ENCODE measurements at places on chromosomes 16 and 17.

DNA sequence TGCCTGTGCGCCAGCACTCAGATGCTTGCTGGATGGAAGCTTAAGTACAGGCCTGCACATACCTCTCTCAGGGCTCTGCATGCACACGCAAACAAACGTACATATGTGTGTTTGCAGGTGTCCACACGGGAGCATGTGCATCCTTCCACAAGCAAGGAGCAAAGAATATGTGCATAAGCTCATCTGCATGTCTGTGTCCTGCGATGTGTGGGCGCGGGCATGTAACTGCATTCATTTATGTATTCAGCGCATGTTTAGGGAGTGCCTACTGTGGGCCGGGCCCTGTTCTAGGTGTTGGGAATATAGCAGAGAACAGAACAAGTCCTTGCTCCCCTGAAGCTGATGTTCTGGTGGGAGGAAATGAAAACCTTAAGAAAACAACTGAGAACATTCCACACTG lies 13.7 kb downstream of the TRPV2 start:
- DNase-seq, result no peak

GRCh38 chr17:55680686-55681341 lies 41.9 kb downstream of the TMEM100 start:
- DNase-seq, result no peak

DNA sequence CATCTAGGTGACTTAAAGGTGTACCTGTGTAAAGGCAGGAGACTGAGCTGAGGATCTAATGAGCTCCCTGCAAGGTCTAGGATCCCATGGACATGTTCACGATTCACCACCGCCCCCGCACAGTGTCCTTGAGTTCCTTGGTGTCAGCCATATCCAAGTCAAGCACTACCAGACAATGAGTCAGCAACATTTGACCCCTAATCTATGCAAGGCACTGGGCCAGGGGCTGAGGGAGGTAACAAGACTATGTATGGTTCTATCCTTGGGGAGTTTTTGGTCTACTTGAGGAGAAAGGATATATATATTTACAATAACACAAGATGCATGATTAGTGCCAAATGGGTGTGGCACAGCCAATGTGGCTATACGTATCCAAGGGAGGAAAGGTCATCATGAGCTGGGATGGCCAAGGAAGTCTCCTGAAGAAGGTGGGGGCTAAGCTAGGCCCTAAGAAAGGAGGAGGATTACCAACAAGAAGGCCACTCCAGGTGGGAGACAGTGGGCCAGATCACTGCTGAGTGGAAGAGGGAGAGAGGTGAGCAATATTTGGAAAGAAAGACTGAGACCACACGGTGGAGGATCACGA lies 35.0 kb downstream of the ITGB3 start:
- no peak for DNase-seq

GRCh38 chr17:37605813-37606505 lies 3.3 kb downstream of the SYNRG start:
- DNase-seq, result no peak

- no peak for DNase-seq
These were observed 6.3 kb downstream of the BANP start for GRCh38 chr16:87957296-87958094.

DNA sequence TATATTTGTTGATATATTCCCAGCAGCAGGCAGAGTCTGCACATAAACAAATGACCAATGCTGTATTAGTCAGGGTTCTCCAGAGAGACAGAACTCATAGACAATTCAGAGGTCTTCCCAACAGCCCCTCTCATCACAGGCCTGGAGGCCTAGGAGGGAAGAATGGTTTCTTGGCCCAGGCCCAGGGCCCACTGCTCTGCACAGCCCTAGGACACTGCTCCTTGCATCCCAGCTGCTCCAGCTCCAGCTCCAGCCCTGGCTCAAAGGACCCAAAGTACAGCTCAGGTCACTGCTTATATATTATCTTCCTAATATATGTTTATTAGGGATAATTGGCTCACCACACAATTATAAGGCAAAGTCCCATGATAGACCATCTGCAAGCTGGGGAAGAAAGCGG lies 749.9 kb downstream of the KCNJ2 start:
- DNase-seq, result no peak

- DNase-seq, result no peak
These were observed at the start of gene OTOP3 for GRCh38 chr17:74935585-74936469. TSS of gene OTOP3 (plus strand) at chr17:74935898. CDS start at chr17:74935922, 24 bp downstream.

GRCh38 chr17:82583720-82584234 lies 64.2 kb downstream of the FOXK2 start:
- DNase-seq, result no peak

DNA sequence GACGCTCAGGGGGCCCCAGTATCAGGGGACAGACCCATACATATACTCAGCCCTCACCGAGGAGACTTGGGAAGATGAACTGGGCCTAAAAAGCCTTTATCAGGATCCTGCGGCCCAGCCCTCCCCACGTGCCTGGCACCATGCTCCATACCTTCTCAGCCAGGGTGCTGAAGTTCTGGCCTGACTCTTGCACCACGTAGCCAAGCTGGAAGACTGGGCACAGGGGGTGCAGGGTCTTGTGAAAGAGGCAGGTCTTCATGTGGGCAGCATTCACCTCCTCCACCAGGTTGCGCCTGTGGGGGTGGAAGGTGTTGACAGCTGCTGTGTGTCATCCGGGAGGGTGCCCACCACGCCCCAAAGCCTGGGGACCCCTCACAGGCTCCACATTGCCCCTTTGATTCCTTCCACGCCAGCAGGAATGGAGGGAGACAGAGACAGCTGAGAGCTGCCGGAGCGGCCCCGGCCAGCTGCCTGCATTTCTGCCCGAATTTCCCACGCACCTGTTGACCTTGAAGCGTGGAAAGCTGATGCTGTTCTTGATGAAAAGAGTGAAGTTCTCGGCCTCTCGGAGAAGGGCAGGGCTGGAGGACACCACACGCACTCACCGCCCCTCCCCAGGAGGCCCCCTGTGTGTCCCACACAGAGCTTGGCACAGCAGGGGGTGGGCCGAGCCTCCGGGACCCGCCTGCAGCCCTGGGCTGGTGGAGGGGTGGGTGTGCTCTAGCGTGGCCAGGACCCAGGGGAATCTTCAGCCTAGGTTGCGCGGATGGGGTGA lies 10.4 kb upstream of the CAMKK1 start:
- DNase-seq, result no peak

GRCh38 chr17:41724476-41725050 lies 9.9 kb downstream of the HAP1 start:
- no peak for DNase-seq

GRCh38 chr17:21004016-21004930 lies 38.5 kb downstream of the USP22 start:
- DNase-seq, result no peak

GRCh38 chr17:17472333-17472920 lies 4.4 kb upstream of the MED9 start:
- no peak for DNase-seq

DNA sequence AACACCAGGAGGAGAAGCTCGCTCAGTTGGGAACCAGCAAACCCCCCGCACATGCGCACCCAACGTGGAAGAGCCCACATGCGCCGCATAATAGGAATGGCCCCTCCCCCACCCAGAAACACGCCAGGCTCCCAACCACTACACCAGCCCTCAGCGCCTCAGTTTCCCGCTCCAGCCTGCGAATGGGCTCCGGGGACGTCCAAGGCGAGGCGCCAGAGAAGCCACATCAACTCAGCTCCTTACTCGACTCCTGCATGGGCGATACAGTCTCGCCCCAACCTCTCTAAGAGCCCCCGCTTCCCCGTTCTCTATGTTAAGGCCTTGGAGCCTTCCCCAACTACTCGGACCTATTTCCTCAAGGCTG lies 504 bp downstream of the SRSF1 start:
- peak; percentile 13 for DNase-seq

GRCh38 chr17:77528516-77529327 lies 388.0 kb downstream of the SEC14L1 start:
- no peak for DNase-seq

- DNase-seq, result no peak
These were observed 13.2 kb downstream of the ZFPM1 start for GRCh38 chr16:88466175-88466862.

DNA sequence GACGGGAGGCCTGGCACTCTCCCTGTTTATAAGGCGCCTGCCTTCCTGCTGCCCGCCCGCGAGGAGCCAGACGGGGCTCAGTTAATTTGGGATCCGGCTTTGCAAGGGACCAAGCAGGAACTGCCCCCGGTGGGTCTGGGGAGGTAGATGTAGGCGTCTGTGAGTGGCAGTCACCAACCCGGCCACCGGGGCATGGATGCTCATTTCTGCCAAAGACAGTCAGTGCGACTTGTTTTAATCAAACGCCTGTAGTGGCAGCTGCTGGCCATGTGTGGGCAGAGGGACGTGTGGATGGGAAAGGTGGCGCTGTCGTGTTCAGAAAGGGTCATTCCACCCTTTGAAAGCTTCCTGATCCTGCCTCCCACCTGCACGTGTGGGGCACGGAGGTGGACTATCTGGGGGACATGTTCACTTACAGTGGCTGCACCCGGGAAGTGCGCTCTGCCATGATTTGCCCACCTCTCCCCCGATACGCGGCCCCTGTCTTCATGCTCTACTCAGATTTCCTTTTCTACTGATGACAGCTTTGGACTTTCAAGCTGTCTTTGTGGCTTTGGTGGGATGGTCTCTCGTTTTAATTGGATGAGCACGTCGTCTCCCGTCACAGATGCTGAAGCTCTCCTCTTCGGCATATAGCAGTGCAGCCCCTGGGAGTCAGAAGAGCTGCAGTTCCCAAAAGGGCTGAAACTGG lies 60.3 kb upstream of the CIBAR2 start:
- no peak for DNase-seq

GRCh38 chr16:84501077-84501735 lies 3.3 kb downstream of the MEAK7 start:
- no peak for DNase-seq

DNA sequence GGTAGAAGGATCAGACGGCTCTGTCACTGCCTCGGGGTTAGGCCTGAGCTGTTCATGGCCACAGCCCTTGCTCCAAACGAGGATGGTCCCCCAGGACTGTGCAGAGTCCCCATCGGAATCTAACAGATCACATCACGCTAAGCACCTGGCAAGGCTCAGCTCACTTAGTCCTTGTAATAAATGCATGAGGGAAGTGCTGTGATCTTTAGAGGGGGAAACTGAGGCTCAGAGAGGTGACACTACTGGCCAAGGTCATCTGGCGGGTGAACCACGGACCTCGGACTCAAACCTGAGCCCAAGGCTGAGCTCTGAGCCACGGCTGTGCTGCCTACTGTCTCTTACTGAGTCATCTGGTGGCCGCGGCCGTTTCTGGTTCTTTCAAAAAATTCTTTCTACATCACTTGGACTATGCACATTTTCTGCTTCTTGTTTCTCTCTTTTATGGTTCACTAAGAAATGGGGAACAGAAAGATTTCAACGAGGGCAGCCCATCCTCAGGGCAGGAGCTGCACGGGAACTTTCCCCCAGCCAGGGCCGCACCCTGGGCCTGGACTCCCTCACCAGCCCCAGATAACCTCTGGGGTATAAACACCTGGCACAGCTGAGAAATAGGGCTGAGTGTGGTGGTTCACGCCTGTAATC lies 55.6 kb downstream of the COTL1 start:
- DNase-seq, result no peak

DNA sequence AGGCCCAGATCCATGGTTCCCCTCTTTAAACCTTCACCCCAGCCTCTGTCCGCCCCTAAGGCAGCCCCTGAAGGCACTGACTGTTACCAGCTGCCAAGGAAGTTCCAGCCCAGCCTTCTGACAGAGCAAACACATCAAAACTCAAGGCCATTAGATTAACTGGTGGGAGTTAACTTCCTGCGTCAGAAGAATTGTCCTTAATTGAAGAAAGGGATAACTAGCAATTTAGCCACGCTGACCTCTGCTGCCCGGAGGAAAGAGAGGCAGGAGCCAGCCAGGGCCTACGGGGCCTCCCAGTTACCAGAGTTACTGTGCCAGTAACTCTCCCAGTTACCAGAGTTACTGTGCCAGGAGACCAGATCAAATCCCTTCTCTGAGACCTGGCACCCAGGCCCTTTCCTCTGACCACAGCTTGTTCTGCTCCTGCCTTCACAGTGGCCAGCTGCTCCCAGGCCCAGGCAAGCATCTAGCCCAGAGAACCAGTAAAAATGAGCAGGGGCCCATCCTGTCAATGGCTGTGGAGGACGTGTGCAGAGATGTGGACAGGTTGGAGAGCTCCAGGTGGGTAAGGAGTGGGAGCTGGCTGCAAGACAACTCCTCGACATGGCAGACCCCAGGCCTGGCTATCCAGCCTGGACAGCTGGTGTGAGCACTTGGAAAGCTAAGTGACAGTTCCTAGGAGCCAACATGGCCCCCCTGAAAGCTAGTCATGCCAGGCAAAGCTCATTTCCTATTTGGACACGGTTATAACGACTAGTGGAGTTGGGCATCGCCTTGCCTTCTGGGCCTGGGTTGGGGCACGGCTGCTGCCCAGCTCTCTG lies 2.8 kb upstream of the PITPNM3 start:
- no peak for DNase-seq

GRCh38 chr16:19112099-19112407 lies 1.7 kb upstream of the ITPRIPL2 start:
- DNase-seq, result no peak

- no peak for DNase-seq
These were observed 182.9 kb upstream of the SOX9 start for GRCh38 chr17:71937914-71938313.

- DNase-seq, result no peak
These were observed 224.9 kb downstream of the CNTNAP4 start for GRCh38 chr16:76502063-76502462.

- DNase-seq, result no peak
These were observed 21.5 kb downstream of the MYH11 start for GRCh38 chr16:15835136-15835878.

DNA sequence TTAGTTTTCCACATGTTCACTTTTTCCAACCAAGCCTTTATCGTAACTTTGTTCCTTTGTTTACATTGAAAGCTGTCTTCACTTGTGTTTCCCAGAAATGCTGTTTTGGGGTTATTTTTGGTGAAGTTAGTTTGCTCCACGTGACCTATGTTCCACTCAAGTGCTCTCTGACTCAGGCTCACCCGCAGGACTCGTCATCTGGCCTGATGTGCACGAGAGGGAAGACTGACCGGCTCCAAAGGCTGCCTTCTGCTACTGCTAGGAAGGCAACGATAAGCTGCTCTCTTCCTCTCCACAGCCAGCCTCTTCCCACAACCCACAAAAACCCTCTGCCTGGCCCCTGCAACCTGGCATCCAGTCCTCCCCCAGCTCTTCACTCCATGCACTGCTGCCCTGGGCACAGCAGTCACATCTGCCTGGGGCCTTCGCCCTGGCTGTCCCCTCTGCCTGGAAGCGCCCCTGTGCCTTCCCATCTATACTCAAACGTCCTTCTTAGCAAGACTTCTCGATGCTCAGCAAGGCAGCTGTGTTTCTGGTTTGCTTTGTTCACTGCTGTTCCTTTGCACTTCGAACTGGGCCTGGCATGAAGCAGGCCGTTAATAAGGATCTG lies 28.0 kb downstream of the ZCCHC14 start:
- no peak for DNase-seq

- DNase-seq, result no peak
These were observed 6.9 kb downstream of the SLC12A4 start for GRCh38 chr16:67961551-67961957.

DNA sequence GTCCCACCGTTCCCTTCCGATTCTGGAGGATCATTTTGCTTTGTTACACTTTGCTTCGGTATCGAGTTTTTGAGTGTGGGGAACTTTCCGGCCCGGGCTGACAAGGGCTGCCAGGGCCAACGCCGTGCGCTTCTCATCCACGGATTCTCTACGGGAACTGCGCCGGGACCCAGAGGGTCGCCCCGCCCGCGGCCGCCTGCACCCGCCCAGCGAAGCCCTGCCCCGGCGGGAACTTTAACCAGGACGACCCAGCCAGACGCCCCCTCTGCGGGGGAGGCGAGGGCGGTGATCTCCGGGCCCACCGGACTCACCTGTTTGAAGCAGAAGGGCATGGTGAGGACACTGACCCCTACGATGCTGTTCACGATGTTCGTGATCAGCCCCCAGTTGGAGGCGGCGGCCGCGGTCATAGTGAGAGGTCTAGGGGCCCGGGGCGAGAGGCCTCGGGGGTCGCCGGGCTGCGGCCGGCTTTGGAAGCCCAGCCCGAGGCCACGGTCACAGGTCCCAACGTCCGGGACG lies 536 bp downstream of the SLC38A10 start:
- DNase-seq, result no peak

All from stimulated activated CD8-positive, alpha-beta memory T cell treated with anti-CD3 and anti-CD28 coated beads, Interleukin-7, amount 100 ng/mL, for 1 hour (primary cell).